ENCODE measurements at places on chromosomes 2 and 18. TPM values are rescaled to one million over a fixed set of nuclear protein-coding genes. Genes with fewer than 3 reads are reported as not detected.

INPP5D gene
- 21.6 TPM for total RNA-seq

C1QL2 gene
- total RNA-seq = not detected

CXCR4 gene
- total RNA-seq = not detected

FBXO15 gene
- not detected for total RNA-seq

HOXD9 gene
- total RNA-seq = not detected

RNF103 gene
- 9.8 TPM for total RNA-seq

SOS1 gene
- 7.7 TPM for total RNA-seq

ABCB11 gene
- total RNA-seq = not detected

CYP27A1 gene
- 2.7 TPM for total RNA-seq

C2orf74 gene
- 13.7 TPM for total RNA-seq

CD8B2 gene
- not detected for total RNA-seq

PUS10 gene
- total RNA-seq = 2.3 TPM

Measured in hair follicular keratinocyte (primary cell).